ENCODE measurements at places on chromosomes 12 and 14.
A peak's percentile ranks its signal among the peaks of the same experiment; 100 is the strongest.

DNA sequence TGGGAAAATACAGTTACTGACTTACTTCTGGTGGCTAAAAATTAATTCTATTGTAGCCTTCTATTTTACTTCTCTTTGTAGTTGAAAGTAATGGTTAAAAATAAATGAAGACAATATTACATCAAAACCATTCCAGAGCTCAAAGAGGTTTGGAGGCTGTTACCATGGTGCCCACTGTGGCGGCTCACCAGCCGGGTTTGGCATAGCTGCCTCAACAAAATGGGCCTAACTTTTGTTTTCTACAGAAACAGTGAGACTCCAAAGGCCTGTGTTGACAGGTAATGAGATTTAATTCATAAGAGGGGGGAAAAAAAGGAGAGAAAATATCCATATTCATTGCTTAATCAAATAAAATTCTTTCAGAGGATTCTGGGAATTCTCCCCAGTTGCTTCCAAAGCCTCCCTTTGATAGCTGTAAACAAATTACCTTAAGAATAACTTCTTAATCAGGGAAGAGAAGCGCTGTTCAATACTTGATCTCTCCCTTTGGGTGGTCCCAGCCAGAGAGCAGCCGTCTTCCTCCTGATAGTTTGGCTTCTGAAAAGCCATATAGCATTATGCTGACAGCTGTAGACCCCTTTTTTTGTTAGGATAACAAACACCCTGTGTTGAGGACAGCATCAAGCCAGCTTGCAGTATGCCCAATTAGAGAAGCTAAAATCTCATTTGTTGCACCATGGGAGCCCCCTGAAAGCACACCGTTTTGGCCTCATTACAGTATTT, 266.8 kb downstream of the NEDD1 start:
- no peak for DNase-seq

- DNase-seq: no peak
Measured at GRCh38 chr14:100416921-100417860, 94.1 kb downstream of the SLC25A47 start.

- DNase-seq: peak; percentile 18
Measured at GRCh38 chr12:48795550-48796455, 6.9 kb upstream of the ADCY6 start.

DNA sequence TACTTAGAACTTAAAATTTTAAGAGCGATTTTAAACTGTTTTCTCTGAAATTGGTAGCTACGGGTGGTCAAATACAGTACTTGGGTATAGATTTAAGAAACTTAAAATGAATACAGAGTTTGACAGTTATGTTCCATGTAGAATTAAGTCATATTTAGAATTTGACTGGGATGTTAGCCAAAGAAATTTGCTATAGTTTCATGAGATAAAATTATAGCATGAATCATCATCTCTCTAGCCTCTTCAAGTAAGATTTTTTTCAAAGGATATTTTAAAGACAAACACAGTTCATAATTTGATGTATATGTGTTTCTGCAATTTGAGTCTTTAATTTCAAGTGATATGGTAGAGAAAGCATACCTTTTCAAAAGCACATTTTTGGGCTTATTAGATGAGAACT, 41.0 kb downstream of the ZCRB1 start:
- DNase-seq: no peak

DNA sequence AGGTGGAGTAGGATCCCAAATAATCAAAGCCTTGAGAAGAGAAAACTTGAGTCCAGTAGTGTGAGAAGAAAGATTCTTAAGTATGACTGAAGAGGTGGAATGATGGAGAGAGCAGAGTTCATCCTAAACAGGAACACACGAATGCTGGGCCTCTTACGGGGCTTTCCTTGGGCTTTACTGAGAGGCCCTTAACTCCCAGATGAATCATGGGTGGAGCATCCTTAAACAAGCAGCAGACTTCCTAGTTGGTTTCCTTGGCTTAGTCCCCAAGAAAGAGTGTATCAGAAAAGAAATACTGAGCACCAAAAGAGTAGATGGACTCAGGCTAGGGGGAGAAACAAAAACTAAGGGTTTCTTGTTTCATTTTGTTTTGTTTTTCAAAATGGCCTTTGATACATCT, 132.5 kb downstream of the GPR135 start:
- DNase-seq: no peak

Data from stimulated activated CD8-positive, alpha-beta memory T cell treated with anti-CD3 and anti-CD28 coated beads, Interleukin-7, amount 100 ng/mL, for 1 hour (primary cell).